ENCODE measurements at places on chromosomes 7 and 10.

DNA sequence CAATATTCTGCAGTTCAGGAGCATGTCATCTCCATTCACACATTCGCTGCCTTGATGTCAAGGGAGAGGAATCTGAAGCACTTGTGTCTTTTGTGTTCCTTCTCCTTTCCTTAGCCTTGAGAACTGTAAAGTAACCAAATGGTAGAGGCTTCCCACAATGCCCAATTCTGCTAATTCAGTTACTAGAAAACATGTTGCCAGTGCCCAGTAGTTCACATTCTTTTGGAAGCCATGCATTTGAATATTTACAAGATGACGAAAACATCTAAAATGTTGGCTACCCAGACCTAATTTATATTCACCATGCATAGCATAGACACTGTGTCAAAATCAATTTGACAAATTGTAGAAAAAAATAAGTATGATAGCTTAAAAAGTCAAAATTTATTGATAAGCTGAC lies 852.7 kb upstream of the PHF14 start:
- no peak for DNase-seq

DNA sequence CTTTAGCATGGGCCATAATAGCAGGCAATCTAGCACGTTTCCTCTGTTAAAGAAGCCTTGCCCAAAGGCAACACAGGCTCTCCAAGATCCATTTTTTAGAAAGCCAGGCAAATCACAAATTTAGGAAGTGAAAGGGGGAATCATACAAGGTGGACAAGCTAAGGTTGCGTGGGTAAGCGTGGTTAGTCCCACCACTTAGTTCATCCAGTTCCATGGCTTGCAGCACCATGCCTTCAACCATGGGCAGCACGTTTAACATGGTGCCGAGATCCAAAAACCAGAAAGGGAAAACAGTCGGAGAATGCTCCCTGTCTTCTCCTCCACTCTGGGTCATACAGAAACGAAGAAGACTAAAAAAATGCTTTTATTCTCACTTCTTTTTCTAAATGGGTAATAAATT lies 234.4 kb upstream of the IMMP2L start:
- DNase-seq, result no peak

GRCh38 chr7:99037327-99037940 lies 106.5 kb downstream of the SMURF1 start:
- DNase-seq, result no peak

GRCh38 chr10:47409866-47410256 lies 25.8 kb upstream of the ZNF488 start:
- no peak for DNase-seq

GRCh38 chr10:42419789-42420188 lies 218.6 kb downstream of the ZNF33B start:
- DNase-seq, result no peak

GRCh38 chr7:156725936-156726335 lies 85.4 kb downstream of the RNF32 start:
- no peak for DNase-seq

Data from NCI-H774 (cell line).